Hematopoietic multipotent progenitor cell treated with erythropoietin and hydrocortisone succinate and interleukin-3 and kit ligand, for 6 days (in vitro differentiated cells): ENCODE measurements at places on chromosomes 2 and 18.

DNA sequence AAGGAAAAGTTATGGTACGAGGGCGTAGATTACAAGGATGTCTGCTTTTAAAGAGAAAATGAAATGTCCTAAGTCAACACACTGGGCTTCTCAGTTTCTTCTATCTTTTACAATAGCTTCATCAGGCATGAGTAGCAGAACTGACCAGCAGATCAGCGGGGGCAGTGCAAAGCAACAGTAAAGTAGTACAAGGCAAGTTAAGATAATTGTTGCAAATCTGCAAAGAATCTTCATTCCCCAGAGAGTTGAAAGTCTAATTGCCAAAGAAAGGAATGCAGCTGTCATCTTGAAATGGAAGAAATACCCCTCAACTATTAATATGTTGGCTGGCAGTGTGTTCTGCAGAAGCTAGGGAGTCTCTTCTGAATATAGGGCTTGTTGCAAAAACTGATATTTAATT lies 60.2 kb upstream of the SLC39A10 start:
- no peak for DNase-seq

GRCh38 chr2:86281066-86281700 lies 56.2 kb downstream of the REEP1 start:
- DNase-seq: no peak

- no peak for DNase-seq
Observed at GRCh38 chr18:23640052-23640451, 22.7 kb downstream of the ANKRD29 start.

DNA sequence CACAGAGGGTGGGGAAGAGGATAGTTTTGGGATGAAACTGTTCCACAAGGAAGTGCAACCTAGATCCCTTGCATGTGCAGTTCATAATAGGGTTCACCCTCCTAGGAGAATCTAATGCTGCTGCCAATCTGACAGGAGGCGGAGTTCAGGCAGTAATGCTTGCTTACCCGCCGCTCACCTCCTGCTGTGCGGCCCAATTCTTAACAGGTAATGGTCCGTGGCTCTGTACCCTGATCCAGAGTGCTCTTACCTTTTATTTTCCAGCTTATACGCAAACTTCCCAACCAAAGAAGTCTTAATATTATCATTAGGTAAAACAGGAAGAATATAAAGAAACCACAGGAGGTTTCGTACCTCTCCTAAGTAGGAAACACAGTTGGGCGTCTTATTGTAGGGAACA lies 82.7 kb upstream of the CD302 start:
- DNase-seq: no peak

DNA sequence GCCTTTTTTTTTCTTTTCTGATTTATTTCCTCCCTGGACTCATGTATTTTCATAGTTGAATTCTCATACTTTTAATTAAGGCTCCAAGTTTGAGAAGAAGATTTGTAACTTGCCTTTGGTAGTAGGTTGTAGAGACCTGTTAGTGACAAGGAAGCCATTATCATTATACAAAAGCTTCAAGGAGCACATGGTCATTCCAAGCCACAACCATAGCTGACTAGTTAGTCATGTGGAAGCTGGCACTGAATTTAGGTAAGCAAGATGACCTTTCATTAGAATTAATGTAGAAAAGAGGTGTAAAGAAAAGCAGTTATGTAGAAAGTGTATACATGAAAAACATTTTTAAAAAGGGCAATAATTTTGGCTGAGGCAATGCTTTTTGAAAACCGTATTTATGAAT lies 89.7 kb downstream of the LRP1B start:
- DNase-seq: no peak

DNA sequence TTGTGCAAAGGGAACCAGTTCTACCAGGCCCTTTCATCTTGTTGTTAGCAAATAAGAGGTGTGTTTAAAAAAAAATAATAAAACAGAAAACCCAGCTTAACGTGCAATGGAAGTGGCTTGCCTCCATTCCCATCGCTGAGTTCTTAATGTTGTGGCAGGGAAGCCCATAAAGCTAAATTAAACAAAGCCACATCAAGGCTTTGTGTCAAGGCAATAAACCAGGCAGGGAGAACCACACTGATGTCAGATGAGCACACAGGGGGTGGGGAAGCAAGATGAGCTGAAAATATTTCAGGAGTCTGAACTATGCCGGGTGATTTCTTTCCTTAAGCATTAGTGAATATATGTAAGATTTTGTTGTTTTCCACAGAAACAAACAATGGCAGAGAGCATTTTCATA lies 73.5 kb downstream of the PHLPP1 start:
- DNase-seq: no peak

GRCh38 chr2:71458413-71459083 lies 5.2 kb downstream of the DYSF start:
- DNase-seq: no peak

DNA sequence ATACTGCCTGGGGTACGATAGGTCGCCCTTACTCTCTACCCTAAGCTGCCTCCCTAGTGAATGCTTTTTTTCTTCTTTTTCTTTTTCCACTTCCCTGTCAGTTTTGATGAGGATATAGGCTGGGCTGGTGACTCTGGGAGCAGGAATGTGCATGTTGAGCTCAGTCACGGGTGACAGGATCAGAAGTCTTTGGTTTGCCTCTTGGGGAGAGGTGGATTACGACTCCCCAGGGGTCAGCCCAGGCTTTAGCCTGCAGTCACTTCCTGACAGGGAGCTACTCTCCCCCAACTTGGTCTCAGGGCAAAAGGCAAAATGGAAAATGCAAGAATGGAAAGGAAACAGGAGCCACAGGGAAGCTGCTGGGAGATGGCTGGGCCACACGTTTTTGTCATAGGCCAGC lies 57.3 kb downstream of the THNSL2 start:
- no peak for DNase-seq

- no peak for DNase-seq
Observed at GRCh38 chr2:46774499-46775228, 140.9 kb downstream of the MCFD2 start.

DNA sequence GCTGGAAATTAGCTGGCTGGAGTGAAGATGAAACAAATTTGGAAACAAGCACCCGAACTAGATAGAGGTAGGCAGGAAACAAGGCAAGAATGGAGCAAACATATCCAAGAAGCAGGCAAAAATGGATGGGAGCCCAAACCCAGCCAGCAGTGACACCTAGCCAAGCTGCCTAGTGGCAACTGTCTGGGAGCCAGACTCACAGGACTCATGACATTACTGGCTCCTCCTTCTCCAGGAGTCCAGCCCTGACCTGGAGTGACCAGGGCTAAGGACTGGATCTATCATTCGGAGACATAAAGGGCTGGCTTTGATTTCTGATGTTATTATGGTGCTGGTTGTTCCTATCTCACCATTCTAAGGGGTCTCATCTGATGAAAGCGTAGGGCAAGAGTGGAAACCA lies 21.3 kb upstream of the ALK start:
- DNase-seq: no peak

DNA sequence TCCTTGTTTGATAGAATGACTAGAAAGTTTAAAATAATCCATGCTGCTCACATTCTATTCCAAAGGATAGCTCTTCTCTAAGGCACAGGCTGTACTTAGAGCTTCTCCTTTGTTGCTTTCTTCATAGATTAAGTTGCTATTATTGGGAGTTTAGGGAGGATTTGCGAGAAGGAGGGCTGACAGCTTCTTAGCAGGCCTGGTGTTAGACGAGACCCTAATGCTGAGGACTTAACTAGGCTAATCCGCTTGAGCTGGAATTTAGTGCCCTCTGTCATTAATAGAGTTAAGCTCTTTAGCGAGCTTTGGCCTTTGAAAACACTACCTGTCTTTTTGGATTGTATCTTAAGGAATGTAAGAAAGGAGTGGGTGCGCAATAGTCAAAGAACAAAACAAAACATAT lies 81.3 kb downstream of the MOGAT1 start:
- DNase-seq: no peak

DNA sequence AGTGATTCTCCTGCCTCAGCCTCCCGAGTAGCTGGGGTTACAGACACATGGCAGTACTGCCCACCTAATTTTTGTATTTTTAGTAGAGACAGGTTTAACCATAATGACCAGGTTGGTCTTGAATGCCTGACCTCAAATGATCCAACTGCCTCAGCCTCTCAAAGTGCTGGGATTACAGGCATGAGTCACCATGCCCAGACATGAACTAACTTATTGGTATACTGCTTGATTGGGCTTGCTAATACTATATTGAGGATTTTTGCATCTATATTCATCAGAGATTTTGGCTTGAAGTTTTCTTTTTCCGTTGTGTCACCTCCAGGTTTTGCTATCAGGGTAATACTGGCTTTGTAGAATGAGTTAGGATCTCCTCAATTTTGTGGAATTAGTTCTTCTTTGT lies 706.1 kb upstream of the HS6ST1 start:
- DNase-seq: no peak

DNA sequence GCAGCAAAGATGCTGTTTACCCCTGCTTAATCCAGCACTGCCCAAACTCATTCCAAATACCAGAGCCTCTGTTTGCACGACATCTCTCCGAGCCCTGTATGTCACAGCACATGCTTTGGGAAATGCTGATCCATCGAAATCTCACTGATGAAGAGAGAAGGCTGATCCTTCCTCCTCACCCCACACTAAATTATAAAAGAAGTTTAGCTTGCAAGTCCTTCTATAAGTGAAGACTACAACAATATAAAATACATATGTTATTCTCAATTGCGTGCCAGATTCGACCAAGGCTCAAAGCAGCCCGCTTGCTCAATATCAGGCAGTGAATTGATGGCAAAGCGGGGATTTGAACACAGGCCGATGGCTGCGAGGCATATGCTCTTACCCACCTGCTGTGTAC lies 30.7 kb upstream of the SLC35F6 start:
- no peak for DNase-seq

DNA sequence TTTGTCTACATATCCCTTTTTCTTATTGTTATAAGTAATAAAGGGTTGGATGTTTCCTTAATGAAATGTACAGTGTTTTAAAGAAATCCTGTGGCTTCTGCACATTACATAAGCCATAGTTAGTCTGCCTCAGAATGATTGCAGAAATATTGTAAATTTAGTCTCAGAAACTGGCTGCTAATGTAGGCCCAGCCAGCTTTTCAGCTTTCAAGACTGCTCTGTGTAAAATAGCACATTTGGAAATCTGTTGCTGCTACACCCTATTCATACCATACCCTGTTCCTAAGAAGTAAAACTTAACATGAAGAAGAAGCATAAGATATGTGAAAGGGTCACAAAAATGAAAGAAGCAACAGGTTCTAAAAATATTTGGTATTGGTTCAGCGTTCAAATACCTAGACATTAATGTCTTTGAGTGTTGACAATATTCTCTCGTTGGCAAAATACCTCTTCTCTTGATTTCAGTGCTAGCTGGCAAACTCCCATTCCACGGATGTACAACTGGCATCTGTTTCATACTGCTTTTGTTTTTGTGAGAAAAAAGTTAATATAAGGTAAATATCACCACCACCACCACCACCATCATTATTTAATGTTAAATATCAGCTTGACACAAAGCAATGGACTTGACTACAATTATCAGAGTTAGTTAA lies 19.2 kb upstream of the NCKAP1 start:
- no peak for DNase-seq

- no peak for DNase-seq
Observed at GRCh38 chr2:145025382-145025781, 505.5 kb upstream of the ZEB2 start.

DNA sequence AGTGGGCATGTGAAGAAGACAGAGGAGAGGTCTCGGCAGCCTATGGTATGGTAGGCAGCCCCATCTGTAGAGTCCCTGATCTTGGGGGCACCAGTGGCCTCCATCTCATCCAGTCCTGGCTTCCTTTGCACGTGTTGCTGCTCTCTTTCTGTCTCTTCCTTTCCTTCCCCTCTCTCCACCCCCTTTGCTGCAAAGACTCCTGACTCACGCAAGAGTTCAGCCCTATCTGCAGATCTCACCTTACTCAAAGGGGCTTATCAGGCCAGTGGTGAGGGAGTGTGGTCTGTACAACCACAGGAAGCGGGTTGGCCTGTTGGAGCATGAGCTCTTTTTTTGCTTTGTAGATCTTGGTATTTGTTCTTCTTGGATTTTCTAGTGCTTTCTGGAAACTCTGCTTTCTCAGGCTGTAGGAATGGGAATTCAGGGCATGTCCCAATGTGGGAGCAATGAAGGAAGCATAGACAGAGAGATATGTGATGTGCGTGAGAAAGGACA lies 14.6 kb upstream of the NT5DC4 start:
- DNase-seq: peak; percentile 99

DNA sequence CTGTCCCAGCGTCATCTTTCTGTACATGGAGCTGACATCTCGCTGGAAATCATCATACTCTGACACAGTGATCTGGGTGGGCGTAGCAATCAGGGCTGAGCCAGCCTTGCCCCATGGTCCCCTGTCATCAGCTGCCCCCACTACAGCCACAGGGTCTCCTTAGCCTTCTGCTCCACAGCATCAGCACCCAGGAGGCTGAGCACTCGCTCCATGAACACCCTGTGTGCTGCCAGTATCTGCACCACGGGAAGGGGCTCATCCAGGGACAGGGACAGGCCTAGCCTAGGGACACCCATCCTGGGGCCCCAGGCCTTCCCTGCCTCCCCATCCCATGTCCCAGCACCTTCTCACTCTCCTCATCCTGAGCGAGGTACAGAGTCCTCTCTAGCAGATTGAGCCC lies 11.4 kb downstream of the ALPG start:
- DNase-seq: no peak

GRCh38 chr2:70679259-70679658 lies 88.7 kb downstream of the ADD2 start:
- no peak for DNase-seq

- DNase-seq: no peak
Observed at GRCh38 chr2:240125742-240126141, 10.4 kb downstream of the COPS9 start.

DNA sequence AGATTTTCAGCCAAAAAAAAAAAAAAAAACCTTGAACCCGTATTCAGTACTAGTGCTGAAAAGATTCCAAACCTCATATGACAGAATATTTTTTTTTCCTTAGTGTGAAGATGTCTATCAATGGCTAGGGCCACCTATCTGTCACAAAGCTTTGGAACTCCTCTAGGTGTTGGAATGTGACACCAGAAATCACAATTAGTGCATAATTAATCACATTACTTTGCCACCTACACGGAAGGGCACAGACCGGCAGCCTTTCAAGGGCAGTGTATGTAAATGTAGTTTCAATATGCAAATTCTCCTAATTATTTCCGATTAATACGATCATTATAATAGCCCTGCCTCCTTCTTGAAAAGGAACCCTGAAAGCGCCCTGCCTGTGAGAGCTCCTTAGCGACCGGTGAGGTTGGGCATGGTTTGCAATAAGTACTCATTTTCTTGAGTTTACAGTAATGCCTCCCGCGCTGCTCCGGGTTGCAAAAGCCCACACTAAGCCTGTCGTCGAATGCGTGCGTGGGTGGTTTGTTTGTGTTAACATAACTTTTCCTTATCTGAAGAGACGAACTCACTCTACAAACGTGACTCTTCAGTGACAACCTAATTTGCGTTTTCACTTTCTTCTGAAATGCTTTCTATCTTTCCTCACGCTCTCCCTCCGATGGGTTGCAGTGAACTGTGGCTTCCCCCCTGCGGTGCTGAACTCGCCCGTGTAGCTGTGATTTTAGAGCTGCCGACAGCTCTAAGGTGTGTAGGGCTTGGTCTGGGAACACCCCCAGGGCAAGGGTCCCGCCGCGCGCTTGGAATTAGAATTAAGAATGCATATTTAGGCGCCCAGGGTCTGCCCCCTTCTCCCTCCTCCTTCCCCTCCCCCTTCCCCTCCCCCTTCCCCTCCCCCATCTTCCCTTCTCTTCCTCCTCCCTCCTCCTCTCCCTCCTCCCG lies 765 bp upstream of the ID2 start:
- peak; percentile 79 for DNase-seq

- peak; percentile 4 for DNase-seq
Observed at GRCh38 chr2:118763797-118764196, 83.7 kb downstream of the EN1 start.

- no peak for DNase-seq
Observed at GRCh38 chr2:66692521-66693054, 257.7 kb downstream of the MEIS1 start.

GRCh38 chr2:231554748-231555545 lies 24.7 kb upstream of the NMUR1 start:
- DNase-seq: peak; percentile 38
